ENCODE measurements at places on chromosomes 11 and 22.

DNA sequence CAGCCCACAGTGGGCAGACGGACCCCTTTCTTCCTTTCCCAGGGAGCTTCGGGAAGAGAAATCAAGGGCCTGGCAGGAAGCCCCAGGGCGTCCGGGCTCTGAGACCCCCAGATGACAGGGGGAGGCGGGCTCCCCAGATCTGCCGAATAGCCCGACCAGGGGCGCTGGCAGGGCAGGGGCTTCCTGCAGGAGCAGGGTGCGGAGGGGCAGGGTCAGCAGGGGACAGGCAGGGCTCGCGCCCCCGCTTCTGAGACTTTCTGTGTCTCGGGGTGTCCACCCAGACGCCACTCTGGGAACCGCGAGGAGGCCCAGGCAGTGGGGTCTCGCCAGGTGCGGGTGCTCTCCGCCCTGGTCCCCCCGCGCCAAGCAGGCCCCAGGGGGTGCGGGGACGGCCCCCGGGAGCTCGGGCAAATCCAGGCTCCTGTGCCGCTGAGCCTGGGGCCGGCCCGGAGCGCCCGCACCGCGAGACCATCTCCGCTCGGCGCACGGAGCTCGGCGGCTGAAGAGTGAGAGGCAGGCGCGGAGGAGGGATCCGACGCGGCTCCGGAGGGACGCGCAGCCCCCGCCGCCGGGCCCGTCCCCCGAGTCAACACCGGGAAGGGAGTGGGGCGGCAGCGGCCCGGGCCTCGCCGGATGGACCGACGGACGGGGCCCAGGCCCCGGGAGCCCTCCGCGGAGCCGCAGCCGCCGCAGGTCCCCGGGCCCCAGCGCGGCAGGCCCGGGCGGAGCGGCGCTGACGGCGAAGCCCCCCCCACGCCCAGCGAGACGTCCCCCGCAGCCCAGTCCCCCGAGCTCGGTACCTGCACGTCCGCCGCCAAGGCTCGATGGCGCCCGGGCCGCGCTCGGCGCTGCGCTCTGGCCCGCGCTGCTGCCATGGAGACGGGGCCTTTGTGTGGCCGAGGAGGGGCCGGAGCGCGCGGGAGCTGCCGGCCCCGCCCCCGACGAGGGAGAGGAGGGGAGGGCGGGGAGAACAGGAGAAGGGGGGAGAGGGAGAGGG, at the start of gene PLXNB2:
Gene PLXNB2, minus strand, starts transcription at position 894 of the 997 bp plus-strand sequence. CDS start 17,062 bp downstream, outside the sequence.
- H3K4me3 ChIP-seq, result peak within 1 kb of the TSS; percentile 89
- peaks cover 3% of the 10 kb centered on the region for H3K27me3 ChIP-seq
- no peaks in the 10 kb centered on the region for H3K36me3 ChIP-seq
- peak within 1 kb of the TSS; percentile 33 for H3K27ac ChIP-seq

GRCh38 chr22:40791241-40791640, 27.9 kb downstream of the SLC25A17 start:
- H3K36me3 ChIP-seq, result peaks cover 65% of the 10 kb centered on the region
- H3K4me3 ChIP-seq, result no peak overlapping the region
- H3K27me3 ChIP-seq, result no peaks in the 10 kb centered on the region
- H3K27ac ChIP-seq, result peak overlapping the region; percentile 5
- DNase-seq, result no peak

DNA sequence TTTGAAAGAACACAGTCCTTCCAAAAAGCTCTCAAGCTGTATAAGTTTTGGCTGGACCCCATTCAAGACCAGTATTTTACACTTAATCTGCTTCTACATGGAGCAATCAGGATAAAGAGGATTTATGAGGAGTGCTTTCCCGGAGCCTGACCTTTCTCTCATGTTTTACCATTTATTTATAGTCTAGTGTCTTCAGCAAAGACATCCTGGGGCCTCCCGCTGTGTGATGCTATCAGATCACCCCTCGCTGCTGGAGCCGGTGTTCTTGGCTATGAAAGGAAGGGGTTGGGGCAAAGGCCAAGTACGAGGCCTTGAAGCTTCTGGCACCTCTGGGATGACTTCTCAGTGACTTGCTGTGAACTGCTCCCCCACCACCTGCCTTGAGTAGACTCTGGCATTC, 189.6 kb downstream of the ADAMTS15 start:
- DNase-seq, result peak; percentile 53
- peak overlapping the region; percentile 7 for H3K4me3 ChIP-seq
- H3K36me3 ChIP-seq, result no peaks in the 10 kb centered on the region
- H3K4me1 ChIP-seq, result peaks cover 69% of the 10 kb centered on the region
- peaks cover 21% of the 10 kb centered on the region for H3K27me3 ChIP-seq
- H3K27ac ChIP-seq, result peak overlapping the region; percentile 55

GRCh38 chr22:50209893-50210292, 9.1 kb downstream of the SELENOO start:
- peaks cover 17% of the 10 kb centered on the region for H3K4me1 ChIP-seq
- H3K27ac ChIP-seq, result peak overlapping the region; percentile 84
- no peak overlapping the region for H3K4me3 ChIP-seq
- no peaks in the 10 kb centered on the region for H3K27me3 ChIP-seq
- peaks cover 53% of the 10 kb centered on the region for H3K36me3 ChIP-seq
- peak; percentile 69 for DNase-seq

DNA sequence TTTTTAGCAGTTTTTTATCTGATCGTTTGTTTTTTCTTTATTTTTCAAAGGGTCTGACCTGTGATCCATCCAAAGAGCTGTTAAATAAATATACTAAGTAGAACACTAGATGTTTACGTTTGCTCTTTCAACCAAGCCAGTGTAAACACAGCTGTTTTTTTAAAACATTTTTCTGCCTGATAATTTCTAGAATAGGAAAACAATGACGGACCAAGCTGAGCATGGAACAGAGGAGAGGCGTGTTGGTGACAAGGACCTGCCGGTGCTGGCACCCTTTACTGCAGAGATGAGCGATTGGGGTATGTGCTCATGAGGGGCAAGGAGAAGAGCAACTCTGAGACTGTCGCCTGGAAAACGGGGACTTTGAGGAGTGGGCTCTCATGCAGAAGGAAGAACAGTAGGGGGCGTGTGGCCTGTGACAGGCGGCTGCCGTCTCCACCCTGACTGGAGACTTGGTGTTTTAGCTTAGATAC, 28.6 kb upstream of the PANX2 start:
- H3K4me1 ChIP-seq, result peaks cover 49% of the 10 kb centered on the region
- H3K27ac ChIP-seq, result no peak overlapping the region
- H3K36me3 ChIP-seq, result no peaks in the 10 kb centered on the region
- DNase-seq, result peak; percentile 53

DNA sequence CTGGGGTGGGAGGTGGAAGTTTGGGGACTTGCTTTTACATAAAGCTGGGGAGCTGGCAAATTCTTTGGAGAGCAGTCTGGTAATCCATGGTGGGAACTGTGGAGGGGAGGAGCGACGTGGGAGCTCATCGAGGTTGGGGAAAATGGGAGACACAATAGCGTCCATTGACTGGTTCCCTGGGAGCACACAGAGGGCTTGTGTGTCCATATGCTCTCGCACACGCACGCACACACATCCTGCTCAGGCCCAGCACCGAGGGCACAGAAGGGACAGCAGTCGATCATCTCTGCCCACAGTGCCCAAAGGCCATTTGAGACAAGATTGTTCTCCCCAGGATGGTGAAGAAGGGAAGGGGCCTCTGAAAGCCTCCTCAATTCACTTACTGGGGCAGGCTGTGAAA, 53.7 kb downstream of the FBXO7 start:
- peaks cover 32% of the 10 kb centered on the region for H3K4me1 ChIP-seq
- H3K27ac ChIP-seq, result no peak overlapping the region
- no peaks in the 10 kb centered on the region for H3K36me3 ChIP-seq
- peaks cover 39% of the 10 kb centered on the region for H3K27me3 ChIP-seq
- DNase-seq, result no peak
- no peak overlapping the region for H3K4me3 ChIP-seq

GRCh38 chr22:27795053-27795452, 6.5 kb downstream of the MN1 start:
- H3K36me3 ChIP-seq, result peaks cover 6% of the 10 kb centered on the region
- peaks cover 71% of the 10 kb centered on the region for H3K4me1 ChIP-seq
- H3K27me3 ChIP-seq, result peaks cover 55% of the 10 kb centered on the region

Data from nephron progenitor cell (in vitro differentiated cells).